ENCODE measurements at places on chromosomes 7 and 10.

DNA sequence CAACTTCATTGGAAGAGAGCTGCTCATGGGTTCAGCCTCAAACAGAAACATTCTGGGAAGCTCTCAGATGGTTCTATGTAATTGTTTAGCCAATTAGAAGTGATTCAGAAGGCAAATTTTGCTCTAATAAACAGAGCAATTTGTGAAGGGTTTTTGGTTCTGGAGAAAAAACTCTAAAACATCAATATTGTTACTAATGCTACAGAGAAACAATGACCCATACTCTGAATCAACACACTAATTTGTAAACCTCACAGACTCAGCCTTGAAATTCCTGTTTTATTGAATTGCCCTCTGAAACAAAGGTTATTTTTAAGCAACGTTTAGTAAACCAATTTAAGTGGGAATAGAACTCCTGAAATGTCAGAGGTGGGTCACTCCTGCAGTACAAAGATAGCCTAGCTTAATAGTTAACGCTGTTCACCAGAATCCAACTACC lies 171.6 kb upstream of the SVIL start:
- DNase-seq, result no peak

- DNase-seq, result no peak
Observed at GRCh38 chr10:74018241-74018640, 20.3 kb downstream of the VCL start.

GRCh38 chr7:140857048-140857447 lies 67.7 kb downstream of the BRAF start:
- DNase-seq, result no peak

DNA sequence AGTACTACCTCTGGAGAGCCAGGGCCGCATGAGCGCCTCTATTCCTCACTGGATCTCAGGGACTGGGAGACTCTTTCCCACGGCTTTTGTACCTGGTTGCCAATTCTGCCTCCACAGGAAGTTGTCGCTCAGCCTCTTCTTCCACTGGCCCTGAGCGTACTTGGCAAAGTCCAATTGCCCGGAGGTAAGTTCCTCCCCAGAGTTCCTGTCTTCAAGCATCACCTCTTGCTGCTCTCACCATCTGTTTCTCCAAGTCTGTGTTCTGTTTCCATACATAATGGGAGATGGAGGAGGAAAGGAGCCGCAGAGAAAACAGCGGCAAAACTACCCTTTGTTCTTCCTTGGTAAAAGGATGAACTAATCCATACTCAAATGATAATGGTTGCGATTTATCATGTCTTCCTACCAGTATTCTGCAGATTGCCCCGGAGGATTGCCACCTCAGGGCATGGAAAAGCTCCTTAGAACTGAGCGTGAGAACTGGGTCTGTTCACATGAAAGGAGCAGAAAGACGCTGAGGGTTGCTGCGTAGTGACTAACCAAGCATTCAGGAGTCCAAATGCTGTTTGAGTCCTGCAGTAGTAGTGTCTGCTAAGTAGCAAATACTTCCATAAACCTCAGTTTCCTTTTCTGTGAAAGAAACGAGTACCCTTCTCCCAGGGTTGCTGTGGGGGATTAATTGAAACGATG lies 170.2 kb upstream of the GLI3 start:
- DNase-seq, result no peak

- DNase-seq, result no peak
Observed at GRCh38 chr10:32028710-32029109, 27.5 kb downstream of the KIF5B start.

GRCh38 chr7:106143711-106144337 lies 31.7 kb upstream of the SYPL1 start:
- DNase-seq, result no peak

DNA sequence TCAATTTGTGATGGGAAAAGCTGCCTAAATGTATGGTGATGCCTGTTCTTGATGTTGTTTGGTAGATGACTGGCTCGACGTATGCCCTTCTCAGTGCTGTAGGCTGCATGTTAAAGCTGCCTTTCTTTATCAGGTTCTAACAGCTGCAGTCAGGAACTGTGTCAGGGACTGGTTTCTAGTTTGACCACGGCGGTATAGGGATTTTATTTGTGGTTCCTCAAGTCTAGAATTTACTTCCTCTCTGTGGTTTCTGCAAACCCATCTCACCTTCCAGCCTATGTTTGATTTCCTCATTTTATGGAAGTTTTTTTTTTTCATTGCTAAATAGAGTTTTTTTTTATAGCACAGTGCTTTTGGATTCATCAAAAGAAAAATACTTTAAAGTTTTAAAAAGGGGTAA lies 26.5 kb downstream of the LMTK2 start:
- no peak for DNase-seq

- no peak for DNase-seq
Observed at GRCh38 chr7:20329389-20330238, 1.1 kb upstream of the ITGB8 start.

DNA sequence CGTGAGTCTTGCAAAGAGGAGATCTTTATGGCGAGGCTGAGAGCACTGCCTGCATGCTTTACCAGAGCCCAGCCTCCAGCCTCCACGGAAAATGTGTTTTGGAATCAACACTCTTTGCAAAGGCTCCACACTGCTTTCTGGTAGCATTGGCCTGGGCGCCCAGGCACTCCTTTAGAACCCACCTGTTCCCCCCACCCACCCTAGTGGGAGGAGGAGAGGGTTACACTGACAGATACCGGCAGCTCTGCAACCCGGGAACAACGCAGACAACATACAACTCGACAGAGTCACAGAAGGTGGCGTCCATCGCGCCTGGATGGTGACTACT lies 5.5 kb upstream of the MNX1 start:
- no peak for DNase-seq

DNA sequence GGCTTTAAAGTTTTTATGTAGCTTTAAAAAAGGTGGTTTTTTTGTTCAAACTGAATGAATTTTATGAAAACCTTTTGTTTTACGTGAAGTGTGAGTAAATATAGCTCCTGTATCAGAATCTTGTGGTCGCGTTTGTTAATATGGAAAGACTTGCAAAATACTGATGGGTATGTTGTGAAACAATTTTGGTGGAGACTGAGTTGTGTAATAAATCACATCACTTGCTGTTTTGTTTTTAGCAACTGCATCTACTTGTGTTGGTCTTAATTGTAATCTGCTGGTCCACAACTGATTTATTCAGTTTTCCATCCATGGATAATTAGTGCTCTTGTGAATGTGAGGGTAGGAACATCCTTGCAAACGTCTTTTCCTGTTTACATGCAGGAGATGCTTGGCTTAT lies 10.5 kb downstream of the PLXDC2 start:
- DNase-seq, result no peak

DNA sequence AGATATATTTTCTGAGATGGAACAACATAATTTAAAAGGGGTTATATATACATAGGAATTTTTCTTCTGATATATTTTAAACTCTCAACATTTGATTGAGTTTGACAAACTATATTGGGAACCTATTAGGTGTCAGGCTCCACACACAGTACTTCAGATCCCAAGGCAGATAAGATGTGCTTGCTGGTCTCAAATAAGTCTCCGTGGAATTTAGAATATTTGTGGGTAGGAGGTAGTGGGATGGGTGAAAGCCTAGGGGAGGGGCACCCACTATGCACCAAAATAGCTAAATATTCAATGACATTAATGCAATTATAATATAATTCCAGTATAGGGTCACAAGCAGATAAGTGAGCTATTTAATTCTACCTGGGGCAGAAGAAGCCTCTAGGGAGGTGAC lies 81.5 kb downstream of the ARL4A start:
- DNase-seq, result no peak

DNA sequence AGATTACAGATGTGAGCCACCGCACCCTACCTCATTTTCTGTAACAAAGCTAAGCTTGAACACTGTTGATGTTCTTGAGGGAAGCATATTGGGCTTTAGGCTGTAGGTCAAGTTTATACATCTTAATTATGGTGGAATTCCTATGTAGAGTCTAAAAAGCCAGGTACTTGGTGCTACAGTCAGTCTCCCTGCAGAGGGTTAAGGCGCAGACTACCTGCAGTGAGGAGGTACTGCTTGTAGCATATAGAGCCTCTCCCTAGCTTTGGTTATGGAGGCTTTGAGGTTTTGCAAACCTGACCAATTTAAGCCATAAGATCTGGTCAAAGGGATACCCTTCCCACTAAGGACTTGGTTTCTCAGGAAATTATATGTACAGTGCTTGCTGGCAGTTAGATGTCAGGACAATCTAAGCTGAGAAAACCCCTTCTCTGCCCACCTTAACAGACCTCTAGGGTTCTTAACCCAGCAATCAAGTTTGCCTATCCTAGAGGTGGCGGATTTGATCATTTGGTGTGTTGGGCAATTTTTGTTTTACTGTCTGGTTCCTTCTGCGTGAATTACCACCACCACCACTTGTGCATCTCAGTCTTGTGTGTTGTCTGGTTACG lies 6.0 kb downstream of the PPIA start:
- DNase-seq, result no peak

GRCh38 chr10:22599048-22599561 lies 115.3 kb downstream of the PIP4K2A start:
- DNase-seq, result no peak

DNA sequence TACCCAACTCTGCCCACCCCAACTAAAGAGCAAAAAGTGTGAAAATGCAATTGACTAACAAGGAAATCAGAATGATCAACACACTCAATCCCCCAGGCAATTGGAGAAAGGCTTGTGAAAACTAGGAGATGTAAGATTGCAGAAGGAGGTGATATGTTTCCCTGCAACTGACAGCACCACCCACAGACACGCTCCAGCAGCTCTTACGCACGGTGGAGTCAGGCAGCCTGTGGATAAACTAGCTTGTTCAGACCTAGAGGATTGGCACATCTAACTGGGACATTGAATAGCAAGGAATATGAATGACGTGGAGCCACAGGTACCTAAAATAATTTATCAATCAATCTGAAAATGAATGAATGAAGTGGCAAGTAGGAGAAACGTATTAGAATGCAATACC lies 125.7 kb upstream of the MYO3A start:
- DNase-seq, result no peak

DNA sequence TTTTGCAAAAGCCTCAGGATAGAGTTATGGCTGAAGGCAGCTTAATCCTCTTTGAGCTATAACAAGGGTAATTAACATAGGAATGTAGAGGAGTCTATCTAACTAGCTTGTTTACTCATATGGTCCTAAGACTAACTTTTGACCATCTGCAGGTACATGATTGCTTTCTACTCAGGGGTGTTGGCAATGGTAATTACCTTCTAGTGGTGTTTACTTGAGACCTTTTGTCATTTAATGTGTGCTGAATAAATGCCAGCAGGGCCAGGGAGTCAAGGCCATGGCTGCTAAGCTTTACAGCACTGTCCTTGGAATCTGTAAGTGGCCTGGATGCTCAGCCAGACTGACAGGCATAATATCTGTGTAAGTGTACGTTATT lies 1325.0 kb downstream of the XPNPEP1 start:
- no peak for DNase-seq

DNA sequence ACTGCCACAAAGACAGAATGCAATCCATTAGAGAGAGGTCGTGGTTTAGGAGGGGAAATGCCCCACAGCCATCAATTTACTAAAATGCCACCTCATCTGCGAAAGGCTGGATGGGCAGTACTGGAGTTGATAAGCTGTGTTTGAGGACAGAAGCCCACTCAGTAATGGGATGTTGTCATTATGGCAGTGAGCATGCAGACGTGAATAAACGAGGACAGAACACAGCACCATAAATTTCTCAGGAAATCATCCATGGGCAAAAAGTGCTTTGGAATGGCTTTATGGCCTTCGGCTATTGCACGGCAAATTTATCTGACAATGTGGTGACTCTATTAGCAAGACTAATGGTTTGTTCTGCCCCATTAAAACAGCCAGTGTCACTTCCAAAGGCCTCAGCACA lies 15.9 kb upstream of the C10orf53 start:
- DNase-seq, result no peak

GRCh38 chr10:120981601-120982391 lies 130.6 kb downstream of the WDR11 start:
- no peak for DNase-seq

GRCh38 chr7:127536741-127537140 lies 48.7 kb downstream of the GCC1 start:
- no peak for DNase-seq

GRCh38 chr7:130961128-130961601 lies 227.2 kb upstream of the KLF14 start:
- peak; percentile 69 for DNase-seq

DNA sequence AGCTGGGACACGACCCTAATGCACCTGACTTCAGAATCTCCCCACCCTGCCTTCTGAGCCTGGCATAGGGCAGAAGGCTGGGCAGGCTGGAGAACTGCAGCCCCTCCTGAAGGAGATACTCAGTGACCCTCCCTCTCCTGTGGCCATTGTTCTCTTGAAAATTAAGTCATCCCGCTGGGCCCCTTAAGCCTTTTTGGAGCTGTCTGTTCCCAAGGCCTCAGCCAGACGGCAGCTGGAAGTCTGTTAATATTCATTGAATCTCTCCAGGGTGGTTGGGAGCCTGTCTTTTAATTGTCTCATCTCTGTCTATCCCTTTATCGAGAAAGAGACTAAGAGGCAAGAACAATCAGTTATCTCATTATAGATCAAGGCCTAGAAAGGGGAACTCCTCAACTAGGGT lies 118.1 kb upstream of the PCBD1 start:
- DNase-seq, result no peak

- DNase-seq, result no peak
Observed at GRCh38 chr7:77450613-77451012, 34.5 kb upstream of the GSAP start.

- DNase-seq, result no peak
Observed at GRCh38 chr10:14880229-14880628, 1.6 kb downstream of the SUV39H2 start.

- no peak for DNase-seq
Observed at GRCh38 chr10:92729886-92730285, 40.1 kb downstream of the HHEX start.

DNA sequence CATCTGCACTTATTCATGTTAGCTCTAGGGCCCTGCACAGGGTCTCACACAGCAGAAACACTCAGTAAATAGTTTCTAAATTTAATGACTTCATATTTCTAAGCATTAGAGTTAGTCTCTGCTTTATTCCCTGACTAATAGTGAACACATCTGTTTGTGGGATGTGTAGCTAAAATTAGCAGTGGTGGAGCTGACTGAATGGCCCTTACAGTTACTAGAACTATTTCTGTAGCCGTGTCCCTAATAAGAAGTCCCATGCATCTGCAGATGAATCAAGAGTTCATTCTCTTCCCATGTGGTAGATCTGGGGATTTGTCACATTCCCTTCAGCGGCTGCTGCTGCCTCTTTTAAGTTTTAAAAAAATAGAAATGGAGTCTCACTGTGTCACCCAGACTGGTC lies 11.7 kb downstream of the MAP3K8 start:
- no peak for DNase-seq

- no peak for DNase-seq
Observed at GRCh38 chr10:34126371-34127151, 688.5 kb downstream of the PARD3 start.

GRCh38 chr10:107269626-107270025 lies 105.1 kb upstream of the SORCS1 start:
- DNase-seq, result no peak

DNA sequence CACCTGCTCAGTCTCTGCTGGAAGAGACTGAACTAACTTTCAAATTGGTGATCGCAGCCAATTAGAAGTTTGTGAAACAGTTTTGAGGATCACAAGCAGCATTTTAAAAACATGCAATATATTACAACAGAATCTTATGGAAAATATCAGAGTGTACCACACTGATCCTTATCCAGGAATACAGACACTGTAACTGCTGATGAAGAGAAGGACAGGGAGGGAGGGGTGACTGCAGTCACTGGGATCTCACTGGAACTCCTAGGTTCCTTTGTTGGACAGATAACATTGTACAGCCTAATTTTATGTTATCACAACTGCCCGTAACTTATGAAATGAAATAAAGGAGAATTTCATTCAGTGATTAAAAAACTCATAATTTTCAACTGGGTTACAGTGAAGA lies 6.8 kb upstream of the UBN2 start:
- DNase-seq, result no peak

All from activated CD8-positive, alpha-beta memory T cell treated with anti-CD3 and anti-CD28 coated beads for 4 hours (primary cell).